NCI-H1092 (cell line): ENCODE measurements at places on chromosomes 12 and 14.

DNA sequence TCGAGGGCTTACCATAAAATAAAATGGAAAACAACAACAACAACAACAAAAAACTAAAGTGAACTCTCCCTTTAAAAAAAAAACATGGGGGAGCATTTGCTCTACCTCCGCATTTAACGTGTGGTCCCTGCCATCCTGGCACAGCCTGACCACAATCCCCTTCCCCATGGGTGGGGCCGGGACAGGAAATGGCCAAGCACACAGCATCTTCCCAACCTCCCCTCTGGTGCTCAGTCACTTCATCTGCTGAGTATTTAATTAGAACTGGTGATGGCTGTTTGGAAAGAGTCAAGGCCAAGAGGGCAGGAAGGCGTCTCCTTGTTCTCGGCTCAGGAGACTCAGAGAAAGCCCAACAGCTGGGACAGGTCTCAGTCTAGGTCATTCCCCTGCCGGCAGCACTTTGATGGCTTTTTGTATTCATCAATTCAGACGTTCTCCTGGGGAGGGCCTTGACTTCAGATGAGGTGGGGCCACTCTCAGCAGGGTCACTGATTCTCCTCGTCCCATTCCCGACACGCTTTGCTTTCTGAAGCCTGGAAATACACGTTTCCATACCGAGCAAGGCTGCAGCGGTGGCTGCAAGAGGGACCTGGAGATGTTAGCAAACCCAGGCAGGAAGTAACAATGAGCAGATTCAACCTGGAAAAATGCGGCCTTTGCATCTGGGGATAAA, 44.4 kb downstream of the ANO2 start:
- DNase-seq: no peak

DNA sequence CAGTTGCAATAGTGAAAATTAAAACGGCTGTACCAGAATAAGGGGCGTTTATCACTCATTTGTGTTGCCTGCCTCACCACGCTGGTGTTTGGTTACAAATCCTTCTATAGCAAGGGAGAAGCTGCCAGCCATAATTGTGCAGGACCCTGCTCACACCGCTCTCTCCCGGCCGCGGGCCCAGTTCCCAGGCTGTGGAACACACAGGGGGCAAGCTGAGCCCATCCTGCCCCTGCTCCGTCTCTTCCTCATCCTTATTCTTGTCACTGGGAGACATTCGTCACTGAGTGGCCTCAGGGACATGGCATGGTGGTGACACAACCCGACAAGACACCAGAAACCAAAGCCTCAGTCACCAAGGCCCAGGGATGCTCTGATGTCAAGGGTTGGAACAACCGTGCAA, 116.3 kb upstream of the FKBP4 start:
- DNase-seq: no peak

GRCh38 chr14:63155511-63156185, 48.6 kb upstream of the RHOJ start:
- DNase-seq: no peak

GRCh38 chr14:65243766-65244442, 141.6 kb upstream of the MAX start:
- no peak for DNase-seq

- peak; percentile 53 for DNase-seq
Measured at GRCh38 chr14:61406198-61406597, 84.8 kb downstream of the PRKCH start.

DNA sequence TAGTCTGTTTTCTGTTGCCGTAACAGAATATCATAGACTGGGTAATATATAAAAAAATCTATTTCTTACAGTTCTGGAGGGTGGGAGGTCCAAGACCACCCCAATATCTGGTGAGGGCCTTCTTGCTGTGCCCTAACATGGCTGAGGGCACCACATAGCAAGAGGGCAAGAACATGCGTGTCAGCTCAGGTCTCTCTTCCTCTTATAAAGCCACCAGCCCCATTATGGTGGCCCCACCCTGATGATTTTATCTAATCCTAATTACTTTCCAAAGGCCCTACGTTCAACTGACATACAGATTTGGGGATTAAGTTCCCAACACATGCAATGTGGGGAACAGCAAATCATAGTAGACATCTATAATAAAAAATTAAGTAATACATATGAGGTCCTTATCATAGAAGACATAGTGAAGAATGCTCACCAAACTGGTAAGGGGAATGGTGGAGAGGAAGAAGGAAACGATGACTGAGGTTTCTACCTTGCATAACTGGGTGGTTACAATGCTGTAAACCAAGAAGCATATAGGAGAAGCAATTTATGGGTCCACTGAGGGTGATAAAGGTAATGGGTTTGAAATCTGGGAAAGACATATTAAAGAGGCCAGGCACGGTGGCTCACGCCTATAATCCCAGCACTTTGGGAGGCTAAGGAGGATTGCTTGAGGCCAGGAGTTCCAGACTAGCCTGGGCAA, 27.0 kb downstream of the BTBD7 start:
- no peak for DNase-seq

- no peak for DNase-seq
Measured at GRCh38 chr14:102939820-102940561, 17.5 kb downstream of the AMN start.

DNA sequence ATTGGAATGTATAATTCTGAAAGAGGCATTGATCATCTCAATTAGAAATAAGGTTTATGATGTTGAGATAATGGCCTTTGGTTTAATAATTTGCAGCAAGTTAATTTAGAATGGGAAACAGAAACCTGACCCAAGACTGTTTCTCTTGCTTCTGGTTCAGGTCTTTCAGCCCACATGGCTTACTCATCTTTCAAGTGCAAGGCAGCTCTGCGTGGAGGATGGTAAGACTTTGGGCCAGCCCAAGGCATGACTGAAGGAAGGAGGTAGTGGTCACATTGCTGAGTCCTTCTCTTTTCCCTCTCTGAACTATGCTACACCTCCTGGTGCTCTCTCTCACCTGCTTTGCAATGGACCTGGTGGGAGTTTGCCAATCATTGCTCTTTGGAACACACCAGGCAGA, 98.7 kb downstream of the CAND1 start:
- DNase-seq: no peak

GRCh38 chr14:60344751-60345150, 95.7 kb downstream of the PPM1A start:
- no peak for DNase-seq

GRCh38 chr12:51351913-51352532, 5.5 kb upstream of the CELA1 start:
- DNase-seq: peak; percentile 31

- no peak for DNase-seq
Measured at GRCh38 chr14:74008843-74009499, 10.1 kb downstream of the ENTPD5 start.

- DNase-seq: no peak
Measured at GRCh38 chr12:92566448-92567019, 136.3 kb upstream of the PLEKHG7 start.

GRCh38 chr14:23436327-23437132, 1.1 kb upstream of the MYH7 start:
- no peak for DNase-seq

DNA sequence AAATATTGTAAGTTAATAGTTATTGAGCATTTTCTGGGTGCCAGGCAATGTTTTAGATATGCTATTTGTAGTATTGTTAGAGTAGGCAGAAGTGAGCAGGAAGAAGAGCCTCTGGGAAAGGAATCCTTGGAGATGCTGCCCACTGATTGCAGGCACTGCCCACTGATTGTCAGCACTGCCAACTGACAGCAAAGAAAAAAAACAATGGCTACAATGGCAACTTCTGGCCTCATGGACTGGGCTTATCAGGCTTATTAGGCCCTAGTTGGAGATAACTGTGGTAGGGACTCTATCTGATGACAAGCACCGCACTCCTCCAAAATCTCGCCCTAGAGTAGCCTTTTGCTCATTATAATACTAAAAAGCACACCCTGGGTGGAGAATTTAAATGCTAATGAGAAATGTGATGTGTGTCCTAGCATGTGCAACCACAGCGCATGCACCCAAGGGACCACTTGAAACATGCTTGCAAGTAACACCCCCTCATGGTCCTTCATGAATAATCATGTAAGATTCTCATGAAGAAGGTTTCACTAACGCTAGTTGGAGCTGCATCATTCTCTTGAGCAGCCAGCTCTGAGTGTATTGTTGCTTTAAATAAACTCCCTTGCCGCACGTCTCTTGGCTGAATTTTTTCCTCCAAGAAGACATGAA, 103.5 kb upstream of the PPP4R3A start:
- DNase-seq: no peak

- DNase-seq: no peak
Measured at GRCh38 chr14:104924421-104925213, at the start of gene PLD4. PLD4 (plus strand) TSS chr14:104924879; CDS start chr14:104927141, 2,262 bp downstream.

DNA sequence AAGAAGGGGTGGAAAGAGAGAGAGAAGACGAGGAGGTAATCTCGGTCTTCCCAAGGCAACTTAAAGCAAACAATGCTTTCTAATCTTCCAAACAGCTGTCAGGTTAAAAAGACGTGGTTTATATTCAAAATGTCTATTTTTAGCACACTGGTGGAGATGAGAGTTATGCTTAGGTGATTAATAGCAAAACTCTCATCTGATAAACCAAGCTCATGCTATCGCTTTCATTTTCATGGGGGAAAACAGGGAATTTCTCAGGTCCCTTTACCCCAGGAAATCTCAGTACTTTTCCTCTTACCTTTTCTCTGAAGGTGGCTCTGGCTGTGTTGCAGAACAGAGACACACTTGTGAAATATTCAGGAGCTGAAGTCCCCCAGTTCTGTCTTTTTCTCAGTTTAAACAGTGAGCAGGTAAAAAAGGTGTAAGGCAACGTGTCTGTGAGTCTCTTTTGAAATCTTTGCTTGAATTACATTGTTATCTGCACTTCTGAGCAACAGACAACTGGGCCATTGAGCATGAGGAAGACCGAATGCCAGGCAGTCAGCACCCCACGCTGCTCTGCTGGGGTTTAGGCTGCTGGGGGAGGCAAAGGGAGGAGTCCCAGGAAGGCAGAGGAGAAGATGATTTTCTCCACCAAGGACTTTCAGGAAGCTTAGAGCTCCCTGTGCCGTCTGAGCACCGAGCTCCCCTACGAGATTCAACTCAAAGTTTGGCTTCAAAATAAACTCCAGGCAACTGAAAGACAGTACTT, 759.3 kb downstream of the BCL11B start:
- DNase-seq: no peak

DNA sequence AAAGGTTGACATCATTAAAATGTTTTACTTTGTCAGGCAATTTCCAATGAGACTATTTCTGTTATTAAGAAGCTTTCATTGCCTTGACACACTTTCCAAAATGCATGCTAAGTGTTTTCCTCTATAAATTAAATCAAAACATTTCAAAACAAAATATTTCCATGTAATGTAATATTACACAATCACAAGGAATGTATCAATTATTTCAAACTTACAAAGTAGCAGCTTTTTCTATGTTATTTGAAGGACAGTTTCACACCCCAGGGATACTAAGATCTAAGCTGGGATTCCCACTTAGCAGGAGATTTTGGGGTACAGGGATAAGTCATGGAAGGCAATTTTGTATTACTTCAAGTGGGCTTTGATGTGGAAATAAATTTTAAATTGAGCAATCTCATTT, 144.9 kb downstream of the FOXG1 start:
- no peak for DNase-seq

- no peak for DNase-seq
Measured at GRCh38 chr14:76237349-76237990, 85.7 kb downstream of the GPATCH2L start.

DNA sequence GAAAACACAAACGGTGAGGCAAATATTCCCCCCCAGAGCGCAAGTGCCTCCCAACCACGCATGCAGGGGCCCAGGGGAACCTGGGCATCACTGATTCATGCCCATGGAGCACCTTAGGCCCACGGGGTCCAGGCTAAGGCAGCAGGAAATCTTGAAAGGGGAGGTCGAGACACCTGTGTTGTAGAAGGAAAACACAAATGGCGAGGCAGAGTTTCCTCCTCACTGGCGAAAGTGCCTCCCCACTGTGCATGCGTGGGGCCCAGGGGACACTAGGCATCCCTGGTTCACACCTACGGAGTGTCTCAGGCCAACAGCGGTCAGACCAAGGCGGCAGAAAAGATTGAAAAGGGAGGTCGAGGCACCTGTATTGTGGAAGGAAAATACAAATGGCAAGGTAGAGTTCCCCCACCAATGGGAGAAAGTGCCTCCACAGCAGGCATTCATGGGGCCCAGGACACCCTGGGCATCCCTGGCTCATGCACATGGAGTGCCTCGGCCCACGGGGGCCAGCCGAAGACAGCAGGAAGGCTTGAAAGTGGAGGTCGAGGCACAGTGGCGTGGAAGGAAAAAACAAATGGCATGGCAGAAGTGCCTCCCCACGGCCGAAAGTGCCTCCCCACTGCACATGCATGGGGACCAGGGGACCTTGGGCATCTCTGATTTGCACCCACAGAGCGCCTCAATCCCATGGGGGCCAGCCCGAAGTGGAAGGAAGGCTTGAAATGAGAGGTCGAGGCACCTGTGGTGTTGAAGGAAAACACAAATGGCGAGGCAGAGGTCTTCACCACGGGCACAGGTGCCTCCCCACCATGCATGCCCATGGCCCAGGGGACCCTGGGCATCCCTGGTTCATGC, 368.8 kb downstream of the ALG10 start:
- no peak for DNase-seq

GRCh38 chr14:95948558-95948981, 71.9 kb downstream of the TUNAR start:
- DNase-seq: no peak

DNA sequence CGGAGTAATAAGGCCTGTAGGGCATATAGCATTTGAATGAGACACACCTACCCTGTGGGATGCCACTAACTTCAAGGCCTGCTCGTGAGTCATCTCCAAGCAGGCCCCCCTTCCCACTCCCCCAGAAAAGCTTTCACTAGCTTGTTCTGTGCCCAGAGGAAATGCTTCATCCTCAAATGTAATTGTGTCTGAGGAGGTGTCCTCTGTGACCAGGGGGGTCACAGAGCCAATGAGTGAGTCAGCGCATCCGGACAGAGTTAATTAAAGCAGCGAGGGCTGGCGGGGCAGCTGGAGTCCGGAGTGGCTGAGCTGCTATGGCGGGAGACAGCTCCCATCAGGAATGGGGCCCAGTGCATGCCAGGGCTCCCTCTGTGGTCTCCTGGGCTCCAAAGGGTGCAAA, 27.0 kb upstream of the ESRRB start:
- no peak for DNase-seq

DNA sequence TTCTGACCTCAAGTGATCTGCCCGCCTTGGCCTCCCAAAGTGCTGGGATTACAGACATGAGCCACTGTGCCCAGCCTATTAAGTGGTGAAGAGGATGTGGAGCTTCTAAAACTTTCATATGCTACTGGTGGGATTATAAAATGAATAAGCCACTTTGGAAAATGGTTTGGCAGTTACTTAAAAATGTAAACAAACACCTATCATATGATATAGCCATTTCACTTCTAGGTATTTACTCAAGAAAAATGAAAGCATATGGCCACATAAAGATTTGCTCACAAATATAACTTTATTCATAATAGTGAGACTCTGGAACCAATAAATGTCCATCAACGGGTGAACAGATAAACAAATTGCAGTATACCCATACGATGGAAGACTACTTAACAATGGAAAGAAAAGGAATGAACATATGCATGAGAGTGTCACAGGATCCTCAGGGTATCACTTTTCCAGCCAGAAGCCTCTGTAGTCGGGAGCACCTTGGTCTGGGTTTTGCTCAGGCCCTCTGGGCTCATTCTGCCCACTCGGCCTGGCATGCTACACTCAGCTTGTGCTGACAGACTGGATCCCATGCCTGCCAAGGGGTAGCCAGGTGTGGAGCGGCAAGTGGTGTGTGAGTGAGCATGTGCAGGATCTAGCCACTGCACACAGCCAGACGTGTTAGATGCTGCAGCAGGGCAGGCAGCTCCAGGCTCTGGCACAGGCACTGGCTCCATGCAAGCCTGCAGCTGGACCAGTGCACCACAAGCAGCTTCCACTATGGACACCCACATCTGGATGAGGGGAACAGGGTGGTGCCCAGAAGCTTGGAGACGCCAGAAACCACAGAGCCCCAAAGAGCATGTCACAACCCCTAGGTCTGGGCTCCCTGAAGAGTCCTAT, 213.2 kb upstream of the DIO3 start:
- DNase-seq: no peak
